ENCODE measurements at places on chromosomes 7 and 10.

- no peak for DNase-seq
Observed at GRCh38 chr7:7829667-7830066, 111.3 kb upstream of the RPA3 start.

- no peak for DNase-seq
Observed at GRCh38 chr7:119647286-119647685, 625.7 kb upstream of the KCND2 start.

DNA sequence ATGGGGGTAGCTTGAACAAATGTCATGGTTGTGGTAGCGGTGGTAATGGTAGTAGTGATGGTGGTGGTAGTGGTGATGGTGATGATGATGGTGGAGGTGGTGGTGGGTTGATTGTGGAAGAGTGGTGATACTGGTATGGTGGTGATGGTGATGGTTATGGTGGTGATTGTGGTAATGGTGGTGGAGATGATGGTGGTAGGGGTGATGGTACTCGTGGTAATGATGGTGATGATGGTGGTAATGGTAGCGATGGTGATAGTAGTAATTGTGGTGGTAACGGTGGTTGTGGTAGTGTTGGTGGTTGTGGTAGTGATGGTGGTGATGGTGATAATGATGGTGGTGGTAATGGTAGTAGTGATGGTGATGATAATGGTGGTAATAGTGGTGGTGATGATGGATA lies 65.7 kb upstream of the SDK1 start:
- no peak for DNase-seq

GRCh38 chr10:62561151-62561550 lies 187.0 kb downstream of the ZNF365 start:
- DNase-seq = no peak

DNA sequence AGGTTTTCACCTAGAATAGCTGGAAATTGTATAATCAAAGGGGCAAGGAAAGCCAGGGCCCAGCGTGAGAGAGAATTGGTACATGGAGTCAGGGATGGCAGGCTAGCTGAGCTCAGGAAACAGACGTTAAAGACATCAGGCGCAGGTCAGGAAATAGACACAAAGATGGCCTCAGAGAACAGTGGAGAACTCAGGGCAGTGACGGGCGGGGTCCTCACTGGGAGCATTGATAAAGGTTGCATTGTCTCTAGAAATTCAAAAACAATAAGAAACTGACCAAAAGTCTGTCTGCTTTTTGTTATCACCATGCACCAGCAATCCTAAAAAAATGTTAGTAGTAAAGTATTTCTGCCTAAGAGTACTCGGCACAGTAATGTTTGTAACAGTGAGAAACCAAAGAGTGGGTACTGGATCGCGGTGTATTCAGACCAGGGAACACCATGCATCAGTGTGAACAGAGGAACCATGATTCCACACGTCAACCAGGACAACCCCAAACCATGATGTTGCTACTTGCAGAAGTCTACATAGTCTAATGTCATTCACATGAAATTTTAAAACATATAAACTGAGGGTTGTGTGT lies 81.9 kb upstream of the AUTS2 start:
- no peak for DNase-seq

GRCh38 chr10:15122477-15123030 lies 25.4 kb downstream of the RPP38 start:
- no peak for DNase-seq

DNA sequence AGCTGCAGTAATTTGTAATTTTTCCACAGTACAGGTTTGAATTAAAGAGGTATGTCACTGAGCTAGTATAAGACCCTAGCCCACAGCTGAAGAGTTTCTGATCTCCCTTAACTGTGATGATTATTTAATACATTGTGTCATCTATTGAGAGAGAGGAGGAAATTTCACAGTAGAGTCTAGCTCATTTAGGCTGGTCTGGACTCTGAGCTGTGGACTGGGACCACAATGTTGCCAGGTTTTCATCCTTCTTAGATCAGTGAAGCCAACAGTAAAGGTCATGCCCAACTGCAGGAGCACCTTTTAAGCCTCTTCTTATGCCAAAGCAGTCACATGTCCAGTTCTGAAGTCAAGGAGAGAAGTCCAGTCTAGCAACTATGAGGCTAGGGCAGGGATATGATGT lies 8.9 kb downstream of the TES start:
- no peak for DNase-seq

DNA sequence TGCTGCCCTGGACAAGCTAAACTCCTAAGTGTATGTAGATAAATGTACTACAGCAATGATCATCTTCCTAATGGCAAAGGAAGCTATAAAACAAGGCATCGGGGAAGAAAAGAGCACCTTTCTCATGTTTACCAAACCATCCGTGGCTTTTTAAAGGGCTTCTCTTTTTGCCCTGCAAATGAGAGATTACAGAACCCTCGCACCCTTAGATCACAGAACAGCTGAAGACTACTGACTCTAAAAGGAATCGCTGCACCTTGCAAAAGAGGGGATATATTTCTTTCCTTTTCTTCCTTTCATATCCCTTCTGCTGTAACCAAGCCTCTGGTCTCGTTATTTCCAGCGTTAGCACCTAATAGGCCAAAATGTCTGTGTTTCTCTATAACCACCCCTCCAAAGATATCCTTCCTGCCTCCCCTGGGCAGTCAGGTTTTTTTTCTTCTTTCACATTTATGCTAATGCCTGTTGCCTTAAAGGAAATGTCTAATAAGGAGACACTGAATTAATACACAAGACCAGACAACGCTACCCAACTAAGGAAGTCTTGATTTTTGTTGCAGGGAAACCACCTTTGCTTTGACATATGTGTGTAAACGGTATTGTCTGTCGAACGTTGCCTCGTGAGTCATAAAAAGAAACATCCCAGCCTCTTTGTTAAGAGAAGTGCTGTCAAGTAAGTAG lies 10.5 kb downstream of the ST8SIA6 start:
- no peak for DNase-seq

DNA sequence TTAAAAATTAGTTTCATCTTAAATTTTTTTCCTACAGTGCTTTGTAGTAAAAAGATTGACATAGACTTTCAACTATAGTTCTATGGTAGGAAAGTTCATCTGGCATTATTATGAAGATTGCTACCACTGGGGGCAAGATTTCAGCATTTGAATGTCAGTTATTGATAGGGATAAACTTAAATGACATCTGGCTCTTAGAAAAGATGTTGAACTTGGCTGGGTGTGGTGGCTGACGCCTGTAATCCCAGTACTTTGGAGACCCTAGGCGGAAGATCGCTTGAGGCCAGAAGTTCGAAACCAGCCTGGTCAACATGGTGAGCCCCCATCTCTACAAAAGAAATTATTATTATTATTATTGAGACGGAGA lies 1.4 kb upstream of the TRA2A start:
- DNase-seq = no peak

- DNase-seq = no peak
Observed at GRCh38 chr10:100886521-100886920, 26.2 kb upstream of the SLF2 start.

GRCh38 chr7:4361774-4362173 lies 320.3 kb upstream of the FOXK1 start:
- DNase-seq = no peak

All from NCI-H446 treated with DMSO at 0.1 percent for 48 hours (cell line).